GM23248 (cell line): ENCODE measurements at places on chromosomes 6 and 20. TPM values are rescaled to one million over a fixed set of nuclear protein-coding genes. Genes with fewer than 3 reads are reported as not detected.

- no peak overlapping the region for H3K27ac ChIP-seq
- no peaks in the 10 kb centered on the region for H3K4me1 ChIP-seq
- H3K4me3 ChIP-seq = no peak overlapping the region
- no peaks in the 10 kb centered on the region for H3K27me3 ChIP-seq
Measured at GRCh38 chr6:22838345-22838744, 269.0 kb downstream of the HDGFL1 start.

DNA sequence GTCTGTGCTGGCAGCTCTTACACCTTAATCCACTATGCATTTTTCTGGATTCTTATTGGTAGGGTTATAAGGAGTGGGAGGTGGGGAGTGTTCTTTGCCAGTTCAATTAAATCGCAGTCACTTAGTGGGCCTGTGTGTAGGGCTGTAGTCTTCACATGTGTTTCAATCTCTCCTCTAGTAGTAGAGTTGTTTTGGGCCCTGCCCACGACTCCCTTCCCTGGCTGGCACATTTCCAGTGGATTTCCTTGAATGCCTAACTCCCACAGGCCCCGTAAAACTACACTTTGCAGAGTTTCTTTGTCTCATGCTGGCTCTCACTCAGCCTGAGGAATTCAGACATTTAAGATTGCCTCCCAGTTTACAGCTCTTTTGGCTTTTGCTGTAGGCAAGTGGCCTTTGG is 414.0 kb upstream of the OPRM1 start:
- H3K27me3 ChIP-seq = no peaks in the 10 kb centered on the region
- no peak overlapping the region for H3K27ac ChIP-seq
- no peaks in the 10 kb centered on the region for H3K4me1 ChIP-seq
- H3K36me3 ChIP-seq = no peaks in the 10 kb centered on the region

DNA sequence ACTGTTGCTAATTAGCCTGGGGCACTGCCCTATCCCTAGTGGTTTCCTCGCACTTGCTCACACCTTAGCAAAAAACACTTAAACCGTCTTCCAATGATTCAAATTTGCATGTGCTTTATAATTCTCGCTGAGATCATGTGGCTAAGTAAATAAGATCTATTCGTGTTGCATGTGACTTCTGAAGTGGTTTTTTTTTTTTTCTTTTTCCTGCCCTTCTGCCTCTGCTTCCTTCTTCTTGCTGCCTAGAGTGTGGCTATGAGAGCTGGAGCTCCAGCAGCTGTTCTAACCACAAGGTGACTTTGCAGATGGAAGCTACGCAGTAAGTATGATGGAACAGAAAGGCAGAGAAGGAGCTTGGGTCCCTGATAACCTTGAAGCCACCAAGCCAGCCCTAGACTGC is 36.5 kb downstream of the SULF2 start:
- H3K36me3 ChIP-seq = no peaks in the 10 kb centered on the region
- H3K4me1 ChIP-seq = no peaks in the 10 kb centered on the region
- no peak overlapping the region for H3K27ac ChIP-seq
- no peak for DNase-seq
- peaks cover 16% of the 10 kb centered on the region; the same call in 1 of the 2 replicates for H3K27me3 ChIP-seq
- no peak overlapping the region for H3K4me3 ChIP-seq

DNA sequence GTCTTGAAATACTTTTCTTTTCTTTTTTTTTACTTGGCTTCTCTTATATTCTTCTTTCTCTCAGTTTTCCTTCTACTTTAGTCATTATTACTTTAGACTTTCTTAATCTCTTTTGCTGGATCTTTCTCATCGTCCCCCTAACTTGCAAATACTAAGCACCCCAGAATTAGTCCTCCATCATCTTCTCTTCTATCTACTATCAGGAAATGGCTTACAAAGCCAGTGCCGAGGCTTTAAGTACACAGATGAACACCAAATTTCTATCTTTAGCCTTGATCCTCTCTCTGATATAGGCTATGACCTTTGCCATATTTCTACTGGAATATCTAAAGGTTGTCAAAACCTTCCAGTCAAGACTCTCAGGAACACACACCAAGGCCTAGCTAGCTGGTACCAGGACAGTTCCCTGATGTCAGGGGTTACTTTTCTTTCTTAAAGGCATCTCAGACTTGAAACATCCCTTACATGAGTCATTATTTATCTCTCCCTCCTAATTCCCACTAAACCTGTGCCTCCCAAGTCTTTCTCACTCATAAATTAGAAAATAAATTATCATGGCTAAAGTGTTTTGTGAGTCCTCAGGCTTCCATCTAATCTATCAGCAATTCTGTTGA is 278.6 kb upstream of the TCF21 start:
- no peaks in the 10 kb centered on the region for H3K36me3 ChIP-seq
- peak; percentile 54 for DNase-seq
- H3K27ac ChIP-seq = peak overlapping the region; percentile 94
- no peaks in the 10 kb centered on the region for H3K27me3 ChIP-seq
- H3K4me3 ChIP-seq = 0 out of 2 replicates have a peak overlapping the region, but pooled peaks have one; percentile 0

DNA sequence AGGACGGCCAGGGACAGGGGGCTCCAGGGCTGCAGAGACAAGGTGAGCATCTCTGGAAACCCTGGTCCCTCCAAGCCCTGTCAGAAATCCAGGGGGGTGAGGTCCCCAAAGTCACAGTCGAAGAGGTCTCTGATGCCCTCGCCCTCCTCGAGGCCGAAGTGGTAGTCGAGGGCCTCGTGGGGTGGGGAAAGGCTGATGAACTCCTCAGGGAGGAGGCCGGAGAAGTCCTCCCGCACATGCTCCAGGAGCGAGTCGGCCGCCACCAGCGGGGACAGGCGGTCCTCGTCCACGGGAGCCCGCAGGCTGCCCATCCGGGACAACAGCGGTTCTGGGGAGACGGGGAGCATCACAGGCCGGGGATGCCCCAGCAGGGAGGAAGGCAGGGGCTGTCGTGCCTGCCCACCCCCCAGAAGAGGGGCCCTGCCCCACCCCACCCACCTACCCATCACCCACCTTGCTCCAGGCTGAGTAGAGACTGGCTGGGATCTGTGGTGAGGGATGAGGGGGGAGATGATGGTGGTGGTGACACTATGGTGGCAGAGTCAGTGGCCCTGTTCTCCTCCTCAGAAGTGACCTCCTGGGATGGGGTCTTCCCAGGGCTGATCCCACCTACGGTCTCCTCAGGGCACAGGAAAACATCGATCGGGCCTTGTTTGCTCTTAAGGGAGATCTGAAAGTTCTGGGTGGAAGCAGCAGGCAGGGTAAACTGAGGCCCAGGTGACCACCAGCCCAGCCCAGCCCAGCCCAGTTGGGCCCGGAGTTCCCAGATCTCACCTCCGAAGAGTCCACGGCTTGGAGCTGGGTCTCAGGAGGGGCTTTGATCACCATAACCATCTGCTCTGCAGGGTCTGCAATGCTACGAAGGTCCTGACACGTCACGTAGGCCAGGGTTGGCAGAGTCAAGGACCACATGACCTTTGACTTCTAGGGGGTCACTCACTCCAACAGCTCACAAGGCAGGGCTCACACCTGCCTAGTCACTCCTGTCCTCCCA is 2.7 kb upstream of the NECAB3 start:
- H3K27me3 ChIP-seq = no peaks in the 10 kb centered on the region
- H3K36me3 ChIP-seq = no peaks in the 10 kb centered on the region
- DNase-seq = no peak
- no peak overlapping the region for H3K27ac ChIP-seq

GRCh38 chr20:44039741-44040140 is 125.1 kb downstream of the TOX2 start:
- no peak overlapping the region for H3K4me3 ChIP-seq
- no peaks in the 10 kb centered on the region for H3K27me3 ChIP-seq
- no peaks in the 10 kb centered on the region for H3K36me3 ChIP-seq
- DNase-seq = no peak
- H3K4me1 ChIP-seq = no peaks in the 10 kb centered on the region

GRCh38 chr6:49299279-49299678 is 163.8 kb downstream of the MMUT start:
- DNase-seq = peak; percentile 11
- no peaks in the 10 kb centered on the region for H3K4me1 ChIP-seq

DNA sequence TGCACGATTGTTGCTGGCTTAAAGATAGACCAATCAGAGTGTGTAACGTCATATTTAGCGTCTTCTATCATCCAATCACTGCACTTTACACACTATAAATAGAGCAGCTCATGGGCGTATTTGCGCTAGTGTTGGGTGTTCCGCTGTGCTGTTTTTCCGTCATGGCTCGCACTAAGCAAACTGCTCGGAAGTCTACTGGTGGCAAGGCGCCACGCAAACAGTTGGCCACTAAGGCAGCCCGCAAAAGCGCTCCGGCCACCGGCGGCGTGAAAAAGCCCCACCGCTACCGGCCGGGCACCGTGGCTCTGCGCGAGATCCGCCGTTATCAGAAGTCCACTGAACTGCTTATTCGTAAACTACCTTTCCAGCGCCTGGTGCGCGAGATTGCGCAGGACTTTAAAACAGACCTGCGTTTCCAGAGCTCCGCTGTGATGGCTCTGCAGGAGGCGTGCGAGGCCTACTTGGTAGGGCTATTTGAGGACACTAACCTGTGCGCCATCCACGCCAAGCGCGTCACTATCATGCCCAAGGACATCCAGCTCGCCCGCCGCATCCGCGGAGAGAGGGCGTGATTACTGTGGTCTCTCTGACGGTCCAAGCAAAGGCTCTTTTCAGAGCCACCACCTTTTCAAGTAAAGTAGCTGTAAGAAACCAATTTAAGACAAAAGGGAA is 57.9 kb downstream of the TRIM38 start:
- DNase-seq = peak; percentile 92
- H3K4me3 ChIP-seq = peak overlapping the region; percentile 75
- H3K4me1 ChIP-seq = peaks cover 27% of the 10 kb centered on the region; the same call in 1 of the 2 replicates

NR2E1 gene
- total RNA-seq = not detected in 2 replicates

XRN2 gene
- total RNA-seq = 78.9 and 80.9 TPM in 2 replicates

SEMG1 gene
- not detected in 2 replicates for total RNA-seq
